ENCODE measurements at places on chromosomes 13 and 19.

GRCh38 chr13:85266771-85267170 lies 532.4 kb downstream of the SLITRK6 start:
- no peak for DNase-seq

GRCh38 chr13:47337781-47338507 lies 441.1 kb upstream of the HTR2A start:
- no peak for DNase-seq

- DNase-seq, result no peak
Measured at GRCh38 chr19:45350477-45351058, 10.0 kb downstream of the KLC3 start.

DNA sequence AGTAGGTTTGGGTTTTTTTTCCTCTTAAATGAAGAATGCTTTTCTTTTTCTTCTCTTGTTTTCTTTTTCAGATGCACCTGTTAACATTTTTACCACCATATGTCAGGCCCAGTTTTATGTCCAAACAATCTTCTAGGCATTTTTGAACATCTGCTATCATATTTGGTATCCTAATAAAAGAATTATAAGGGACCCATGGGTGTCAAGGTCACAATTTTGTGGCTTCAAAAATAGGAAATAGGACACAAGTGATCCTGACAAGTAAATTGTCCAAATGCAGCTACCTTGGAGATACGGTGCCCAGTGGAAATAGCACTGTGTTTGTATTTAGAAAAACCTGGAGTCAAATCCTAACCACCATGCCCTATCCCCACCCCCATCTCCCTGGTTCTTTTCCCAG lies 270.3 kb downstream of the MZT1 start:
- DNase-seq, result no peak

DNA sequence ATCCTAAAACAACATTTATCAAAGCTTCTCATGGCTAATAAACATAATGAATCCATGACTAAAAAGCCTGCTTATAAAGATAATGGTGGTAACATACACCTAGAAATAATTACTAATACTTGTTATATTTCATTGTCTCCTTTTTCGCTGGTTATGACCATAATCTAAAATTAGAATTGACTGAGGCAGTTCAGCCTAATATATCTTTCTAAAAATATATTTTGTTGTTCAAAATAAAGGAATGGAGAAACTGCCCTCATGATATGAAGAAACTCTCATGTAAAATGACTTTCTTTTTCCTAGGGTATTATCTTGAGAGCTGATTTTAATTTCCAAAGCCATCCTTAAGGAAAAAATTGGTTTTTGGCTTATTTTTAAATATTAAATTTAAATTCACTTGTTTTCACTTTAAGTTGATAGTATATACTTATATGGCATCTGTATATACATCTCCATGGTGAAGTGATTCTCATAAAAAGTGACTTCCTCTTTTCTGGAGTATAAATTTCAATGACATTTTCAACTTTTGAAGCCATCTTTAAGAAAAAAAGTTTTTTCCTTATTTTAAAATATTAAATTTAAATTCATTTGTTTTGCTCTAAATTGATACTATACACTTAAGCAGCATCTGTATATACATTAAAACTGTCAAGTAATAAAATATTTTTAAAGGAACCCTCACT lies 204.6 kb downstream of the VWA8 start:
- no peak for DNase-seq

DNA sequence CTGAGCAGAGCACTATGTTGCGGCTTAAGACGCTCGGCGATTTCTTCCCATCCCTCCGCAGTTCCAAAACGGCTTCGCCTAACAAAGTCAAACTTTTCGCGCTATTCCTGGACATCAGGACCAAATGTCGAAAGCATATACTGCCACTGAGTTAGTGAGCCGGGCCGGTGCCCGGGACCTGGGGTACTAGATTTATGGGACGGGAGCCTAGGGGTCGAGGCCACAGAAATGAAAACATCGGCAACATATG lies 699 bp downstream of the RCBTB2 start:
- DNase-seq, result no peak

DNA sequence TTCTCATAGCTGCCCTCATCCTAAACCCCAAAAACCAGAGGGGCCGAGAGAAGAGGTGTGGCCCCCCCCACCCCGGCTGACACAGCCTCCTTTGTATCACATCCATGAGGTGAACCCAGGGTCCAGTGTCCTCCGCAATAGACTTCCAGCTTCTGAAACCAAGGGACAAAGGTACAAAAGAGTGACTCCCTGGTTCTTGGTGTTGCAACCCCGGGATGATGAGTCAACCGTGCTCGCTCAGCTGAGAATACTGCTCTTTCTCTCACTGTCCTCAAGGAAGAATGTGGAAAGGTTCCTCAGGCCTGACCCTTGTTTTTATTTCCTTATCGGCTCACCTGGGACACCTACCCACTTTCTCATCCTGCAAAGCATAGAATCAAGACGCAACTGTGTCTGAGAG lies 5.5 kb downstream of the SLC15A1 start:
- DNase-seq, result no peak

- DNase-seq, result no peak
Measured at GRCh38 chr13:21079761-21080592, 18.6 kb upstream of the LATS2 start.

- no peak for DNase-seq
Measured at GRCh38 chr13:89827552-89827951, 1519.9 kb upstream of the MIR17HG start.

GRCh38 chr13:77459592-77459991 lies 75.9 kb upstream of the SCEL start:
- no peak for DNase-seq

GRCh38 chr13:54980651-54981050 lies 1952.0 kb downstream of the OLFM4 start:
- DNase-seq, result no peak

GRCh38 chr13:61810065-61810464 lies 394.4 kb upstream of the PCDH20 start:
- DNase-seq, result no peak

DNA sequence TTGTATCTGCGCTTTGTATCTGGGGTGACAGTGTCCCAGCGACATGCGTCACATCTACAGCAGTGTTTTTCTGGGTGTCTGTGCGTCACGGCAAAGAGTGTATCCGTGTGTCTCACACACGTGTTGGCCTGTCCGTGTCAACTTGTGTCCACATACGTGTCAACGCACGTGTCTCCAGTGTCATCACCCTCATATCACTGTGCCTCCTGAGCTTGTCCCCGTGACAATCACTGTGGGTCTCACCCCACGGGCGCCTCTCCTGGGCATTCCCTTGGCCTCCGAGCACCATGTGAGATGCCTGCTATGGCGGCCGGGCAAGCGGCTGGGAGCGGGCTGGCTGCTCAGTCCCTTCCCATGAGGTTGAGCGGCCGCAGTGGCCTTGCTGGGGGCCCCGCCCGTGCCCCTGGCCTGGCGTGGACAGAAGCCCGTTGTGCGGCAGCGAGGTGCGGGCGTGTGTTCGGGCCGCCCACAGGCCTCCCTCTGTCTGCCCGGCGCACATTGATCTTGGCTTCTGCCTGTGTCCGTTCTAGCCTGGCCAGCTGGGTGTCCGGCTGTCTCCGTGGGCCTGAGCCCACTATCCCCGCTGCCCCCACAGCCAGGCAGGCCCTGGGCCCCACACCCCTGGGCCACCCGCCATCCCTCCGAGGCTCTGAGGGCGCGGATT lies 6.4 kb downstream of the NFIX start:
- DNase-seq, result no peak

GRCh38 chr19:43441716-43442115 lies 23.7 kb downstream of the LYPD3 start:
- no peak for DNase-seq

GRCh38 chr19:15923702-15924101 lies 10.6 kb downstream of the CYP4F11 start:
- DNase-seq, result no peak

DNA sequence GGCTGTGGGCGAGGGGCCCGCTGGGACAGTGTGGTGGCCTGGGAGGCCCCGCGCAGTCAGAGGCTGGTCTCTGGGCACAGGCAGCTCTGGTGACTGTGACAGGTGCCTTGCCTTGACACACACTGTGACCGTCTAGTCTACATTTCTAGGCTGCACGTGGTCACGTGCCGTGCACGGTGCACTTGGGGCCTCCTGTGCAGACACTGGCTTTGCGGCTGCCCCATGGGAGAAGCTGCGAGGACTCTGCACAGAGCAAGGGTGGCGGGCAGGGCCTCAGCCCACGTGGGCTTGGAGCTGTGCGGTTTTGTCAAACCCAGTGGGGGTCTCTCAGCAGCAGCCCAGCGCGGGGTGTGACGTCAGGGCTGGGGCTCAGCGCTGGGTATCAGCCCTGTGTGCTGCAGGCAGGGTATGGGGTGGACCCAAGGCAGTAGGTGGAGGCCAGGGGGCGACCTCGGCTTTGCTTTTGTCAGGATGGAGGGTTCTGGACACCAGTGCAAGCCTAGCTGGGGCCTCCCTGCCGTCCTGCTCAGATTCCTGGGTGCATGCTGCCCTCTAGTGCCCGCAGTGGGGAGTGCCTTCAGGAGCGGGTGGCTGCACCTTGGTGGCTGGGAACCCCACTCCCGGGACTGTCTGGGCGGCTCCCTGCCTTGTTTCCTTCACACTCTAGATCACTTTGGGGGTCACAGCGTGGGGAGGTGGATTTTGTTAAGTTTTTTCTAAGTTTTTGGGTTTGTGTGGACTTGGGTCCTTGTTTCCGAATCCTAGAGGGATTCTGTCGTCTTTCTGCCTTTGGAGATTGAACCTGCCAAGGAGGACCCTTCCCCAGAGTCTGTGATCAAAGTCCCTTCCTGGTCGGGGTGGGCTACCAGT lies 62.6 kb downstream of the KDM4B start:
- peak; percentile 66 for DNase-seq

GRCh38 chr13:102933122-102933521 lies 87.3 kb downstream of the ERCC5 start:
- no peak for DNase-seq

GRCh38 chr13:112575675-112576074 lies 12.3 kb downstream of the TUBGCP3 start:
- DNase-seq, result no peak

DNA sequence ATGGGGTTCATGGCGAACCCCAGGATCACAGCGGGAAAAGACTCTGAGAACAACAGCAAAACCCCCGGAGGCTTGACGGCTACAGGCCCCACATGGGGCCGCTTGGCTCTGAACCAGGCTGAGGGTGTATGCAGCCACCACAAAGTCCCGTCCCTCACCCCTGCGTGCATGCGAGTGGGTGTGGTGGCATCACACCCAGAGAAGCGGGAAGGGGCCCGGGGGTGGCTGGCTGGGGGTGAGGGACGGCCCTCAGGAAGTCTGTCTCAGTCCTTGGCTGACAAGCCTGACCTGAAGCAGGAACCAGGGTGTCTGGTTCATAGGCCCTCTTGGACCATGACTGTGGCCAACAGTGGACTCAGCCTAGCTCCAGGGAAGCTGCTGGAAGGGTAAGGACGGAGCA lies 34.2 kb downstream of the CEBPG start:
- DNase-seq, result no peak

GRCh38 chr13:41061914-41062837 lies 867 bp downstream of the WBP4 start:
- DNase-seq, result no peak

DNA sequence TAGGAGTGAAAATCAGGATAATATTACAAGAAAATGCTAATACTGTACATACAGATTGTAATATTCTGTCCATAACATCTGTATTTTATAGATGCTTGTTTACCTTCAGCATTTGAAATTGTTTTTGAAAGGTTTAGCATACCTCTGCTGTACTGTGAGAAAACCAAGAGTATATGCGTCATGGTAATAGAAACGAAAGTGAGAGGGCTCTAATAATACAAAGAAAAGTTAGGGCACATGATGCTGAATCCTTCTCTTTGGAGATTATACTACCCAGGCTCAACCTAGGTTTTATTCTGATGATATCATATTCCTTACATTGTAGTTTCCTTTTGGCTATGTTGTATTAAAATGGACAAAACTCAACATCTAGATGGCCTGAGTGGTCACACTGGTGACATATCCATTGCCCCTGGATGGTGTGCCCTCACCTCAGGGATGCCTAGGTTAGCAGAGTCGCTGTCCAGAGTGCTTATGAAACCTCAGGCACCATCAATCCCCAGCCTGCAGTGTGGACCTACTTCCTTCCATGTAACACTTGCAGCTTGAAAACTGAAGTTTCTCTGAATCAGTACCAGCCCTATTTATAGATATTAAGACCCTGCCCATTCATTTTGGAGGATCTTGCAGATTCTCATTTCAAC lies 253.7 kb downstream of the KCTD12 start:
- no peak for DNase-seq

GRCh38 chr19:46615966-46616365 lies 8.9 kb downstream of the PTGIR start:
- no peak for DNase-seq

DNA sequence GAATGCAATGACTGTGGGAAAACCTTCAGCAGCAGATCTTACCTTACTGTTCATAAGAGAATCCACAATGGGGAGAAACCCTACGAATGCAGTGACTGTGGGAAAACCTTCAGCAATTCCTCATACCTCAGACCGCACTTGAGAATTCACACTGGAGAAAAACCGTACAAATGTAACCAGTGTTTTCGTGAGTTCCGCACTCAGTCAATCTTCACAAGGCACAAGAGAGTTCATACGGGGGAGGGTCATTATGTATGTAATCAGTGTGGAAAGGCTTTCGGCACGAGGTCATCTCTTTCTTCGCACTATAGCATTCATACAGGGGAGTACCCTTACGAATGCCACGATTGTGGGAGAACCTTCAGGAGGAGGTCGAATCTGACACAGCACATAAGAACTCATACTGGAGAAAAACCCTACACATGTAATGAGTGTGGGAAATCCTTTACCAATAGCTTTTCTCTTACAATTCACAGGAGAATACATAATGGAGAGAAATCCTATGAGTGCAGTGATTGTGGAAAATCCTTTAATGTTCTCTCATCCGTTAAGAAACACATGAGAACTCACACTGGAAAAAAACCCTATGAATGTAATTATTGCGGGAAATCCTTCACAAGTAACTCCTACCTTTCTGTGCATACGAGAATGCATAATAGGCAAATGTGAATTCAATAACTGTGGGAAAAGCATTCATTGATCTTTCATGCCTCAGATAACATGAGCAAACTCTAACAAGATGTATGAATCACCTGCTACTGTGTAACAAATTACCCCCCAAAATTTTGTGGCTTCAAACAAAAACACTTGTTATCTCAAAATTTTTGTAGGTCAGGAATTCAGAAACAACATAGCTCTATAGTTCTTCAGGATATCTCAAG lies 13.8 kb downstream of the ZNF557 start:
- DNase-seq, result no peak

DNA sequence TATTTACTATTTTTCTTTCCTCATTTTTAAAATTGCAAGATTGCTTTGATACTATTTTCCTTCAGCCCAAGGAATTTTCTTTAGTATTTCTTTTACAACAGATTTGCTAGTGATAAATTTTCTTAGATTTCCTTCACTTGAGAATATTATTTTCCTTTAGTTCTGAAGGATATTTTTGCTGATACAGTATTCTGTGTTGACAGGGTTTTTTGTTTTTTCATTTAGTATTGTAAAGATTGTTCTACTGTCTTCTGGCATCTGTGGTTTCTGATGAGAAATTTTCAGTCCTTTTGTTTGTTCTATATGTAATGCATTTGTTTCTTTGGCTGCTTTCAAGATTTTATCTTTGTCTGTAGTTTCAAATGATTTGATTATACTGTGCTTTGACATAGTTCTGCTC lies 20.7 kb downstream of the RAP2A start:
- DNase-seq, result no peak

- DNase-seq, result no peak
Measured at GRCh38 chr13:78977311-78977710, 318.4 kb upstream of the OBI1 start.

GRCh38 chr19:13794398-13794756 lies 866 bp upstream of the ZSWIM4 start:
- DNase-seq, result no peak
